ENCODE measurements at places on chromosomes 7 and 10.

- DNase-seq = no peak
Measured at GRCh38 chr7:34217972-34218371, 312.6 kb downstream of the BMPER start.

DNA sequence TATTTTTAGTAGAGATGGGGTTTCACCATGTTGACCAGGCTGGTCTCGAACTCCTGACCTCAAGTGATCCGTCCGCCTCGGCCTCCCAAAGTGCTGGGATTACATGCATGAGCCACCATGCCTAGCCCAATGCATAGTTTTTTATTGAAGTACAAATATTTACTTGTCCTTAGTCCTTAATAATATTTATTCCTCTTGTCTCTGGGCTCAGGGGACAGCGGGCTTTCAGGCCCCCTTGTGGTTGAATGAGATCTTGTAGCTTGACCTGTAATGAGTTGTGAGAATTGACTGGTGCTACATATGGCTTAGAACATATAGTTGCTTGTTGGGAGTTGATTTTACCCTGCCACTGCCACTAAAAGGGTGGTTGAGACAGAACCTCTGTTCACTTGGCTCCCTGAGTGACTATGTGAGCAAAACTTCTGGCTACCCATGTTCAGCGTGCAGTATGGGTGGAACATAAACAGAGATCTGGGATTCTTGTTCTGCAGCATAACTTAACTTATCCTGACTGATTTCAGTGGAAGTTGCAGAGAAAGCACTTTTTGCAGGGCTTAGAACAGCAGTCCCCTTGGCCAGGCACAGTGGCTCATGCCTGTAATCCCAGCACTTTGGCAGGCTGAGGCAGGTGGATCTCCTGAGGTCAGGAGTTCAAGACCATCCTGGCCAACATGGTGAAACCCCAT, 14.9 kb downstream of the CCL26 start:
- DNase-seq = no peak

DNA sequence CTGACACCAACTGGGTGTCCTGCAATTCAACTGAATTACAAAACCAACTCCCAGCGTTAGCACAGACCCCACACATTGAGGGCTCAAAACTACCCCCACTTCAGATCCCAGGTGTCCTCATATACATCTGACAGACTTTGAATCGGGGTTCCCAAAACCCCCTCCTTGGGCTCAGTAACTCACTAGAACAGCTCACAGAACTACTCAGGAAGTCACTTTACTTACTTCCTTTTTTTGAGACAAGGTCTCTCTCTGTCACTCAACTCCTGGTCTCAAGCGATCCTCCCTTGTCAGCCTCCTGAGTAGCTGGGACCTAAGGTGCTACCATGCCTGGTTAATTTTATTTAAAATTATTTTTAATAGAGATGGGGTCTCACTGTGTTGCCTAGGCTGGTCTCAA, 456.0 kb downstream of the SDK1 start:
- DNase-seq = no peak

DNA sequence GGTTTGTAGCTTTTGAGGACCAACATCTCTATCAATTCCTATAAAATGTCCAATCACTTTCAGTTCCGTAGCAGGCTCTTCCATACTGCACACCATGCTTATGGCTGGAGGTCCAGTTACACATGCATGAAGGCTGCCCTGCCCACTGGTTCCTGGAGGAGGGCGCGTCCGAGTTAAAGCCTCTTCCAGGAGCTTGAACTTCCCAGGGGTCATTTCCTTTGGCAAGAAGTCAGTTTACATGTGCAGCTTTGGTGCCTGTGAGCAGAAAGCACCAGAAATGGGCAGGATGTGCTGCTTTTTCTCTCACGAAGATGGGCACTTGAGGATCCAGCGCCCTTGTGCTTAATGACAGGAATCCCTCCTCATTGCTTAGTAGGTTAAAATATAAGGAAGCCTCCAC, 17.6 kb upstream of the PHYH start:
- no peak for DNase-seq

DNA sequence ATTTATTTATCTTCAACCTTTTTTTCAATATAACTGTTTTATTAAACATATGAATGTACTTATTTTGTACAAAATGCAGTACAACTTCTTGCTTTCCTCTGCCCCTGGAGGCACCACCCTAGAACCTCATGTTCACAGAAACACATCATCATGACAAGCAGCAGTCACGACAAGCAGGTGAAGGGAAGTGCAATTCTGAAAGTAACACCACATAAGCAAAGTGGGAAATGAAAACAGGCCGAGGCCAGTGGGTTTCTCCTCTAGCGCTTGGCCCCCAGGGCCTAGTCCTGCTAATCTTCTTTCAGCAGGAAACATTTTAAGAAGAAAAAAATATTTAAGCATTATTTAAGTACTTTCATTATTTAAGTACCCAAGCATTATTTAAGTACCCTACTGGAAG, 598.1 kb downstream of the SH2D4B start:
- DNase-seq = no peak

Measured in retinal pigment epithelial cell (primary cell).